Stimulated activated CD8-positive, alpha-beta memory T cell treated with anti-CD3 and anti-CD28 coated beads, Interleukin-7, amount 100 ng/mL, for 48 hours (primary cell): ENCODE measurements at places on chromosomes 2 and 18.

GRCh38 chr18:48058486-48058885 lies 128.0 kb upstream of the SMAD2 start:
- no peak for DNase-seq

- DNase-seq: peak; percentile 45
These were observed 10.7 kb downstream of the BABAM2 start for GRCh38 chr2:27901234-27901633.

- peak; percentile 27 for DNase-seq
These were observed 184.1 kb downstream of the HDAC4 start for GRCh38 chr2:239216614-239217273.

- no peak for DNase-seq
These were observed 83.7 kb downstream of the SDC1 start for GRCh38 chr2:20141056-20141762.

GRCh38 chr2:120948662-120949011 lies 213.0 kb downstream of the GLI2 start:
- DNase-seq: no peak

GRCh38 chr18:14921547-14921946 lies 173.6 kb downstream of the ANKRD30B start:
- no peak for DNase-seq

DNA sequence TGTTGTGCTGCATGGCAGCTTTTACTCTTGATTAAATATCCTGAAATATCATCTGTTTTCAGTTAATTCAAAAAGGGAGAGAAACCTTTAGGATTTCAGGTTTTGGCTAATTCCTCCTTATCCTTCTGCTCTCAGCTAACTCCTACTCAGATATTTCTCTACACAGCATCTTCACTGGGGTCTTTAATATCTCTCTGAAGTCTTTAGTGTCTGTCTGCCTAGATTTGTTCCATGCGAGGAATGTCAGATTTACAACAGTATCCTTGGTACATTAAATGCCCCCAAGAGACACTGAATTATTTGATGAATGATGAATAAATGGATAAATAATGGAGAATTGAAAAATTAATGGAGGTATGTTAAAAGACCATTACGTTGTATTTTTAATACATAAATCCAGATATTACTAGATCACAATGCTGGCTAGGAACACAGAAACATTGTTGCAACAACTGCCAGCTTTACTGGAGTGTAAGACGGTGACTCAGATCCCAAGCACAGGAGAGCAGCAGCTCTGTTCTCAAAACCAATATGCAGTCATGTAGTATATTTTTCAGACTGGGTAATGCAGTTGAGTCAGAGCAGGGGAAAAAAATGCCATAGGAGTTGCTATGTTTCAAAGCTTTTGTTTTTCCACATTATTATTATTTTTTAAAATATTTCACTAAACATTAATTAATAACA lies 388.0 kb upstream of the SYT4 start:
- DNase-seq: no peak

GRCh38 chr2:28283861-28284260 lies 108.8 kb upstream of the FOSL2 start:
- no peak for DNase-seq

DNA sequence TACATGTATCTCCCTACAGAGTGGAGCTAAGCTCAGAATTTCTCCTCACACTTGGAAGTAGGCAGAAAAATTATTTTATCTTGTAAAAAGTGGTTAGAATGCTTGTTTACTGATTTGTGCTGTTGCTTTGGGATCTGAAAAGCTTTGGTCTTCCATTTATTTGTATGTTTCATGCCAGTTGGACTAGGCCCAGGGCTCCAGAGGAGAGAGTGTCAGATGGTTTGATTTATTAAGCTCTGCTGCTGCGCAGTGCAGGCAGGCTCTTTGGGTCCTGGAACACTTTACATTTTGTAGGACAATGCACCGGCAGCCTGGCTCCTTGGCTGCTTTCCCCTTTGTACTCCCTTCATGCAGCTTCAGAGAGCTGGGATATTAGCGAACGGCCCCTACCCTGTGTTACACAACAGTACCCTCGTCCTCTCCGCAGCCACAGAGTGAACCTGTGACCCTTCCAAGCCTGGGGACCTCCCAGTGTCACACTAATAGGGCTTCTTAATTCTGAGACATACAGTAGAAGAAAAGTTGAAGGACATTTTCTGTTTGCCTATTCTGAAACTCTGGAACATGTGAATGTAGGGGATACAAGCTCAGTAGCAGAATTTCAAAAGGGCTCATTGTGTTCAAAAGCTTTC lies 56.7 kb upstream of the EML6 start:
- DNase-seq: no peak

- no peak for DNase-seq
These were observed 46.3 kb downstream of the ZNF519 start for GRCh38 chr18:14085770-14086457.

DNA sequence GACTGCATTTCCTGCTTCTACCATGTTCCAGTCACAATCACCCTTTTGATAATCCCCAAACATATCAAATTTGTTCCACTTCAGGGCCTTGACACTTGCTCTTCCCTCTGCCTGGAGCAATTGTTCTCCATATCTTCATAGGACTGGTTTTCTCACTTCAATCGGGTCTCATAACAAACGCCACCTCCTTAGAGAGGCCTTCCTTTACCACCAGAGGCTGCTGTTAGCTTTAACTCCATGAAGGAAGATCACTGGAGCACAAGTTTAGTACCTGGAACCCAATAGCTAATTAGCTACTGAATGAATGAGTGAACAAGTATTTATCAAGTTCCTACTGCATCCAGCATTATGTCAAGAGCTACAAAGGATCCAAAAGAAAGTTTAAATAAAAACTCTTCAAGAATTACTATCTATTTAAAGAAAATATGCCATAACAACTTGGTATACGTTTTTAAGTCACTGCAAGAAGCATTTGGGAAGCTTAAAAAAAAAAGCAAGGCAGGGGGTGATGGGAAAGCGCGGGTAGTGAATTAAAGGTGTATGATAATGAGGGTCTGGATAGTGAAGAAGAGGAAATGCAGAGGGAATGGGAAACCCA lies 58.8 kb downstream of the BAZ2B start:
- no peak for DNase-seq

- DNase-seq: no peak
These were observed 69.9 kb downstream of the RHOB start for GRCh38 chr2:20516646-20517341.

- no peak for DNase-seq
These were observed 486.4 kb upstream of the SPRED2 start for GRCh38 chr2:65918760-65919187.

GRCh38 chr2:49640630-49641029 lies 486.3 kb upstream of the FSHR start:
- DNase-seq: no peak

GRCh38 chr18:732371-732770 lies 19.9 kb upstream of the ENOSF1 start:
- no peak for DNase-seq

GRCh38 chr18:49274188-49274714 lies 186.2 kb downstream of the DYM start:
- no peak for DNase-seq

GRCh38 chr2:224987733-224988132 lies 54.5 kb downstream of the DOCK10 start:
- peak; percentile 33 for DNase-seq

DNA sequence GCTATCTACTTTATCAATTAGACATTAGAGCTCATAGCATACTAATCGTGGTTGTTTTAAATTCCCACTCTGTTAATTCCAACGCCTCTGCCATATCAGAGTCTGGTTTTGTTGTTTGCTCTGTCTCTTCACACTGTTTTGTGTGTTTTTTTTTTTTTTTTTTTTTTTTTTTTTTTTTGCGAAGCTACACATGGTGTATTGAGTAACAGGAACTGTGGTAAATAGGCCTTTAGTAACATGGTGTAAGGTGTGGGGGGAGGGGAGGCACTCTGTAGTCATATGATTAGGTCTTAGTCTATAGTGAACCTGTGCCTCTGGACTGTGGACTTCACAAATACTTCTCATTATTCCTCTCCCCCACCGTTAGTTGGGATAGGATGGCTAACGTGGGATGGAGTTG lies 370.7 kb upstream of the RAB12 start:
- DNase-seq: no peak

DNA sequence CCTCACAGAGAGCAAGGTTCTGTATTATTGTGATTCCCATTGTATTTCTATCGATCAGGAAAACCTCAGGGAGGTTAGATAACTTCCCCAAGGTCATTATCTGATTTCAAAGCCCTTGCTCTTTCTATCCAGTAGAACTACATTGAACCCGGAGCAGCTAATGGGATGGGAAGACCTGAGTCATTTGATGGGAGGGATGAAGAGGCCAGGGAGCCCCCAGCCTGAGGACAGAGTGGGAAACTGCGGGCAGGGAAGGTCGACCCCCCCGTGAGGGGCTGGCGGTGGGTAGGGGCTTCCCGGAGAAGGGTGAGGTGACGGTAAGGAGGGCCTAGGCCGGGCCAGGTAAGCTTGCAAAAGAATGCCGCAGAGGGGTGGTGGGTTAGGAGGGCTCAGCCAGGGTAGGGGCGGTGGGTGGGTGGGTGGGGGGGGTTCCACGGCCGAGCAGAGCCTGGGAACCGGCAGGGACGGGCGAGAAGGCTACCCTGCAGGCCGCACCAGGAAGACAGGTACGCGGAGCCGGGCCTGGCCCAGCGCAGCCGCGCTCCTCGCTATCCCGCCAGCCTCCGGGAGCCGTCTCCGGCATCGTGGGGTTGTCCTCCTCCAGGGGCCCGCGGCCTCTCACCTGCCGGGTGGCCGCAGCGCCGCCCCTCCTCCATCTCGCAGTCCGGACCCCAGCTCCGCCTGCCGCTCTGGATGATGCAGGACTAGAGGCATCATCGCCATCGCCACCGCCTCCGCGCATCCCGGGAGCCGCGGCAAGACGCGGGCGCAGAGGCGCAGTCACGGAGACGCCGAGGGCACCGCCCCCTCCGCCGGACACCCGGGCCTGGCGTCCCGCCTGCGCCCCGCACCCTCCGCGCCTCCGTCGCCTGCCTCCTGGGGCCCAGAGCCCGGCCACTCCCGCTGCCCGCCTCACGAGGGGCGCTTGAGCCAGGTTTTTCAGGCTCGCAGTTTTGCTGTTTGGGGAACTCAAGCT lies at the start of gene GPR75:
GPR75 (minus strand) TSS at position 762 of the 976 bp plus-strand sequence. CDS start 5,211 bp downstream, outside the sequence.
- DNase-seq: no peak

DNA sequence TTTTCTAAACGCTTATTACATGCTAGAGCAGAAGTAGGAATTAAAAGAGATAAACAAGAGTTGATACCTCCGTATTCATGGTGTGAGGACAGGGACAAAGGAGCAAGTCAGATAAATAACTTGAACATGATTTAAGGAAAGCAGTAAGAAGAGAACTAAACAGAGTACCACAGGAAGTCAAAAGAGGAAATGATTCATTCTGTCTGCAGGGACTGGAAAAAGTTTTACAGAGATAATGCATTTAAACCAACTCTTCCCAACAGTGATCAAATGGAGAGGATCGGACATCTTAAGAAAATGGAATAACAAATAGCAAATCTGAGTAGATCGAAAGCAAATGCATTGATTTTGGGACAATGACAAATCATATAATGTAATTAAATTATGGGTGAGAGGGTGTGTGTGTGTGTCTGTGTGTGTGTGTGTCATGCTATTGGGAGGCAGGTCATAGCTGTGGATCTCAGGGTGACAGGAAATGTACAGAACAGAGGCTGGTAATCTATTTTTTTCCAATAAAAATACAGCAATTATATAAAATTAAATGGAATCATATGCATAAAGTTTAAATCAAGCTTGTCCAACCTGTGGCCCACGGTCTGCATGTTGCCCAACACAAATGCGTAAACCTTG lies 113.4 kb downstream of the MC4R start:
- DNase-seq: no peak

DNA sequence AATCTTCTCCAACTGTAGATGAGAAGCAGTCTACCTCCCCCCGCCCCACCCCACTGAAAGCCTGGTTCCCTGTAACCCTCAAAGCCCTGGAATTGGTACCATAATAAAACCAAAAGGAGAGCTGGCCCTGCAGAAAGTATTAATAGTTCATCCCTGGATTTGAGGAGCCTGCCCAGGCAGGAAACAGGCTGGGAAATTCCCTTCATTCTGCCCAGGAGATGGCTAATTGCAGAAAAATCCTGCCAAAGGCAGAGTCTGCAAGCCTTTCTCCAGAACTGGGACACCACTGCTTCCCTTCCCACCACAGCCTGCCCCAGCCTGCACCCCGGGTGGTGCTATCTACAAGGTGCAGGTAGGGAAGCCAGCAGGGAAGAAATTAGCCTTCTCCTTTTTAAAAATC lies 16.3 kb downstream of the GKN2 start:
- DNase-seq: no peak

GRCh38 chr2:64543008-64543697 lies 19.0 kb downstream of the AFTPH start:
- DNase-seq: no peak

DNA sequence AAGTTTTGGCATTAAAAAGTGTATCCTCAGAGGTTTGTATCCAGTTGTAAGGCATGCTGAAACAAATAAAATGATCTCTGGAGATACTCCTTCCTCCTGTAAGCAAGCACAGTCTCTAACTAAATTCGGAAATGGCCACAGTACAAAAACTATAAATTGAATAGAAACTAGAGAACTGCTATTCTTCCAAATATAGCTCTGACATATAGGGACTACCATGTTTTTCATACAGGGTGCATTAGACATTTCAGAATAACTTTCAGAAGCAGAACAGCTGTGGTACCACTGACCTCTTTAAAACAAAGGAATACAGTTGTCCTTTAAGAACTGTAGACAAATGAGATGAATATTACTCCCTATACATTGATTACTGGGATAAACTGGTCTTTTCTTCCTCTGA lies 568.5 kb downstream of the ARHGAP15 start:
- DNase-seq: no peak

DNA sequence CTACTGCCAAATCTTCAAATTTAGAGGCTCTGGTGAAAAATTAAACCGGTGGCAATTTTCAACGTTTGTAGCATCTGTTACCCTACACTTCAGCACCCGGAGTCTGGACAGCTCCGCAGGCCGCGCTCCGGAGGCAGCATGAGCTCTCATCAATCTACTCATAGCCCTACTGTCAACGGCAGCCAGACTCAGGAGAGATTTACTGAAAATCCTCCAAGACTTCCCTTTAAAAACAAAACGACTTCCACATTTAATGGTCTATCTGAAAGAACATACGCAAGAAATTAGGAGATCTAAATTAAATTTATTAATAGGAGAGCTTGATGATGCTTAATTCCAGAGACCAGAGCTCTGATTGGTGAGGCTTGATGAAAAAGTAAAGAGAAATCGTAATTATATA lies 970 bp upstream of the ADCYAP1 start:
- DNase-seq: peak; percentile 24

DNA sequence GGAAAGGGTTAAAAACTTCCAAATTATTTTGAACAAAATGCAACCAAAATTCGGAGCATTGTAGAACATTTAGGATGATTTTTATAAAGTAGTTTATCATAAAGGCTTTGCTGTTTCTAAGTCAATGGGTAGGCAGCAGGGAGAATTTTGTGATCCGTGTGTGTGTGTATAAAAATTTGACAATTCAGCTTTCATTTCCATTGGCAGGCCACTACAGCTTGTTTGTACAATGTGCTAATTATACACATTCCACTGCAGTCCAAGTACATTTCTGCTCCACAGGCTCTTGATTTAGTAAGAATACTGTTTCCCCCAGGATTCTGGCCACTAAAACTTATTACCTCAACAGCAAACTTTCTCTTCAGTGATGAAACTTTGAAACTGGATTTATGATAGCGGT lies 71.8 kb upstream of the LTBP1 start:
- DNase-seq: no peak
